Umbilical cord (tissue), 2 donors: ENCODE measurements at places on chromosomes 13 and 19. TPM values are rescaled to one million over a fixed set of nuclear protein-coding genes. Genes with fewer than 3 reads are reported as not detected.

Gene COX7A1
- total RNA-seq: 4.3 TPM

DNA sequence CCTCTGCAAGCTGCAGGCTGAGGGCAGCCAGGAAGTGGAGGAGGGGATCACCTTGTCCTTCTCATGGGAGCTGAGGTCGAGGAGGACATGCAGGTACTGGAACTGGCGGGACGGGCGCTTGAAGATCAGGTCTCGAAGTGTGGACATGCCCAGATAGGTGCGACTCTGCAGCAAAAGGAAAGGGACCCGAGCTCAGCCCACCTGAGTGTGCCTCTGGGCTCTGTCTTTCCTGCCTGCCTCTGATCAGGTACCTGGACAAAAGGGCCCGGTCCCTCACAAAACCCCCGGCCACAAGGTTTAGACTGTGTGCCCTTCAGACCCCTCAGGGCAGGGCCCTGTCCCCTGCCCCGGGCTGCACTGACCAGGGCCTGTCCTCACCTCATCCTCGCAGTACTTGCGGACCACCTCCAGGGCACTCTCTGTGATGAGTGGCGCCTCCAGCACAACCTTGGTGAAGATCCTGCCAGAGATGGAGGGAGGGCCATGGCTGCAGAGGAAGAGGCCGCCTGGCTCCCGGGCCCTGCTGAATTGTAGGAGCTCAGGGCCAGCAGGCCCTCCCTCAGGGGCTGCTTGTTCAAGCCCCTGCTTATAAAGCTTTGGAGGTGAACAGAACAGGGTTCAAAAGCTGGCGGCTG lies 12.5 kb upstream of the RSPH6A start:
- no peak for DNase-seq

Gene CGB8
- not detected for total RNA-seq

Gene LILRB5
- total RNA-seq: 5.5 TPM

Gene HPN
- 0.24 TPM for total RNA-seq

Gene ARRDC5
- not detected for total RNA-seq

Gene PEAK3
- total RNA-seq: 0.24 TPM

DNA sequence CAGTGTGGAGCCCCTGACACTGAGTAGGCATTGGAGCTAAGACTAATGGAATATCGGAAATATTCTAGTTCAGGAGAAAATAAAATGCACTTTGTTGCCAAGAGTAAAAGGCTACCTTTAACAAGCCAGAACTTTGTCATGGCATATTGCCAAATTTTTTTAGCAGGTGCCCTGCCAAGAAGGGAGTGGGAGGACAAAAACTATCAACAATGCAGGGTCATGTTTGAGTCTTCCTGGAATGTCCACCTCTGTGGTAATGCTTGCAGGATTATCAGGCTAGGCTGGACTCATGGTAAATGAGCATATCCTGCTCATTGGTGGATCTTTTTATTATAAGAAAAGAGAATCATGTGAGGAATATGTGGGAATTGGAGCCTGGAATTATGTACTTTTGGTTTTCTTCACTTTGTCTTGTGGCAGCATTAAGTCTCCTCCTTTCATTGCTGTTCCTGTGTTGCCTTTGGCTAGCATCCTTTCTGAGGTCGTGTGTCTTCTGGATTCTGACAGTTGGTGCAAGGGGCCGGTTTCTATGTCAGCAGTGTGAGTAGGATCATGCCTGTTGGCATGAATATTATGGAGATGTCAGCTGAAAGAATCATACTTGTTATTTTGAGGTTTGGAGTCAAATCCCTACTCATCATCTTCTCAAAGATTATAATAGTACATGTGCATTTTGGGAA lies 122.9 kb upstream of the SPRY2 start:
- DNase-seq: no peak

DNA sequence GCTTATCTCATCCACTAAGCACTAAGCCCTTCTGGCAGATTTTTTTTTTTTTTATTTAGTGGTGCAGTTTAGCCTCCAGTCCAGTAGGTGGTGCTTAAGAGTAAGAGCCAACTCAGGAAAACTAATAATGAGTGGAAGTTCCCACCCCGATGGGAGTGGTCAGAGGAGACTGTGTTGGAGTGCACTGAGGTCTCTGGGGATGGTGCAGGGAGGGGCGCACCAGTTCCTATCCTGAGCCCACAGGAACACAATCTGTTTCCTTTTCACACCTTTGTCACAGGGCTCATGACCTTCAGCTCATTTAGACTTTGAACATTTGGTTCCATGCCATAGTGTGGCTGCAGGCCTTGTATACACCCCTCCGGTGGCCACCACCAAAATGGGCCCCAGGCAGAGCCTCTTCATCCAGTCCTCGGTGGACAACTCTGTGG lies 367.4 kb downstream of the SPRY2 start:
- DNase-seq: no peak

GRCh38 chr13:100707818-100708740 lies 33.5 kb upstream of the TMTC4 start:
- DNase-seq: no peak

DNA sequence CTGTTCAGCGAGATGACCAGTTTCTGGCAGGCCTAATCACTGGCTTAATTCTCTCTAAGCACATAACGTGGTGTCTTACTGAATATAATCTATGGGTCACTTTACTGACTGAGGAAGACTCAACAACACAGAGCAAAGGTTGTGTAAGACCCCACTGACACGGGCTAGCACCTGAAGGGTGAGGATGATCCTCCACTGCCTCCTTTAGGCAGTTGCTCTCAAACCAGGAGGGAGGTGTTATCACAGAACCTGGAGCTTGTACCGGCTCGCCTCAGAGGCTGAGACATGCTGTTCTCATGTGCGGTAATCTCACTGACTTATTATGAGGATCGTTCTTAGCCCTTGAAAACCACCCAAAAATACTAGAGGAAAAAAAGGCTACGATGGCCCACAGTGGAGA lies 28.3 kb downstream of the RCBTB2 start:
- DNase-seq: no peak

Gene RINL
- 4.1 TPM for total RNA-seq

- DNase-seq: peak; percentile 2
Measured at GRCh38 chr13:95003019-95003813, 290.9 kb upstream of the SOX21 start.

Gene MISP
- 5.8 TPM for total RNA-seq

Gene ZNF100
- total RNA-seq: 20.0 TPM

- DNase-seq: no peak
Measured at GRCh38 chr13:70835371-70835770, 727.1 kb upstream of the KLHL1 start.

- no peak for DNase-seq
Measured at GRCh38 chr13:113150550-113151365, 7.7 kb upstream of the PROZ start.

Gene SPRY2
- 12.8 TPM for total RNA-seq

GRCh38 chr13:103671547-103671946 lies 605.3 kb upstream of the SLC10A2 start:
- no peak for DNase-seq

- DNase-seq: no peak
Measured at GRCh38 chr13:41356786-41357185, 45.7 kb downstream of the NAA16 start.
